ENCODE measurements at places on chromosomes 5 and 9.

GRCh38 chr9:132283863-132284262, 70.9 kb downstream of the SETX start:
- DNase-seq: no peak

GRCh38 chr5:142390334-142390733, 65.5 kb upstream of the SPRY4 start:
- DNase-seq: no peak

DNA sequence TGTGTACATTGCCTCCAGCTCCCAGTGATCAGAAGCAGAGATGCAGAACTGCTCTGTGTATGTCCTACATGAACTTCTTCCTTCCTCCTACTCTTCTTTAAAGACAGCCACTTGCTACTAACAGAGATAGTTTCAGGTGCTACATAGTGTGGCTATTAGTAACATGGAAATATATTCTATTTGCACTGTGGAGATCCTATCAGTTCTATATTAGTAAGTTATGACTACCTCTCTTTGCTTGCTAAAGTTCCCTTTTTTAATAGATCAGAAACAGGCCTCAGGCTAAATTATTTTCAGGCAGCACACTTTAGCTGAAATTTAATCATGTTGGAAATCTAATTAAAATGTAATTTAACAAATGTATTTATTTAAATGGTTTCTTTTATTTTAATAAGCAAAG, 64.4 kb upstream of the TNFSF8 start:
- no peak for DNase-seq

- no peak for DNase-seq
Measured at GRCh38 chr5:87650284-87650683, 237.6 kb upstream of the CCNH start.
